GM10248 (cell line): ENCODE measurements at places on chromosomes 5 and 9.

DNA sequence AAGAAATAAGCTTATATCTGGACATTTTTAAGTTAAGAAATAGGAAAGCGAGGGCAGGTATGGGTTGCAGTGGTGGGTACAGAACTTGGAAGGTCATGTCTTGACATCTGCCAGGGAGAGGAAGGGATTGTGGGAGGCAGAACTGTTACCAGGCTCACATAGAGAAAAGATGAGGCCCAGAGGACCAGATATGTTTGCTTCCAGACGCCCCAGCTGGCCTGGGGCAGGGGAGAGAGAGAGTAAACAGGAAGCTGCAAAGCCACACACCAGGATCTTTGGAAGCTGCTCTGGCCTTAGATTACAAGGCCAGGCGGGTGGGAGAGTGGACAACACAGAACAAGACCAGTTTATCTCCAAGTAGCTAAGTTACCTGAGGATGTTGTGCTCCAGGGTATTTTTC, 71.2 kb downstream of the MARCHF11 start:
- no peak for DNase-seq

GRCh38 chr5:33224285-33224961, 216.3 kb upstream of the TARS1 start:
- no peak for DNase-seq

- peak; percentile 40 for DNase-seq
Measured at GRCh38 chr5:142881076-142881783, 111.1 kb downstream of the ARHGAP26 start.

- DNase-seq: no peak
Measured at GRCh38 chr5:58211441-58211840, 248.4 kb downstream of the PLK2 start.

DNA sequence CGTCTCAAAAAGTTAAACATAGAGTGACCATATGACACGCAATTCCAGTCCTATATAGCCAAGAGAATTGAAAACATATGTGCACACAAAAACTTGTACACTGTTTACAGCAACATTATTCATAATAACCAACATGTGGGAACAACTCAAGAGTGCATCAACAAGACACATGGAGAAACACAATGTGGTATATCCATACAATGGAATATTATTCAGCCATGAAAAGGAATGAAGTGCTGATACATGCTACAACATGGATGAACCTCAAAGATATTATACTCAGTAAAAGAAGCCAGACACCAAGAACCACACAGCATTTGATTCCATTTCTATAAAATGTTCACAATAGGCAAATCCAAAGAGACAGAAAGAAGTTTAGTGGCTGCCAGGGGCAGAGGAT, 317.0 kb downstream of the NSG2 start:
- no peak for DNase-seq

DNA sequence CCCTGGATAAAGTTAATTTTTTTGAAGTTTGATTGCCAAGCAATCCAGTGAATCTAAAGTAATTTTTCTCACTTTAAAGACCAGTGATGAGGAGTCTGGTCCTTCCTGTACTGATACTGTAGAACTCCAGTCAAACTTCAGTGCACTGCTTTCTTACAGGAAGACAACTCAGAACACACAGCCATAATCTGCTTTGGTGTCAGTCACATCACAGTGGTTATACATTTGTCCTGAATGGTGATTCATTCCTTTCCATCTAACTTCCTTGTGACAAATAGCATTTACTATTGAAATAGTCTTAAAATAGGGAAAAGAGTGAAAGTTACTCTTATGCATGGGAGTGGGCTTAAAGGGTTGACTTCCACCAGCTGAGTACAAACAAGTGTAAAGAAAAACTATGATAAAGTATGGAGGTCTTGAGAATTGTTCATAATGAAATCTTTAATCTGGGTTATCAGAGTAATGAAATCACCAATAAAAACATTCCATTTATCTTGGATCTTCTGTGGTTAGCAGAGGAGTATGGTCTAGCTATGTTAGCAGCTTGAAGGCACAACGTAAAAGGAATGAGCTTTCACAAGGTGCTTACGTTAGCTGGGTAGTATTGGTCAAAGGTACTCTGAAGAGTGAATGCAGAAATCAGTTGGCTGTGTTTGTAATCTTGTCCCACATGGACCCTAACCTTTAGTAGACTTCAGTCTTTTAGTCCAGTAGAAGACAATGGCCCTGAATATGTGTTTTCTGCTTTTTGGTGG, 41.5 kb downstream of the DCP2 start:
- no peak for DNase-seq

DNA sequence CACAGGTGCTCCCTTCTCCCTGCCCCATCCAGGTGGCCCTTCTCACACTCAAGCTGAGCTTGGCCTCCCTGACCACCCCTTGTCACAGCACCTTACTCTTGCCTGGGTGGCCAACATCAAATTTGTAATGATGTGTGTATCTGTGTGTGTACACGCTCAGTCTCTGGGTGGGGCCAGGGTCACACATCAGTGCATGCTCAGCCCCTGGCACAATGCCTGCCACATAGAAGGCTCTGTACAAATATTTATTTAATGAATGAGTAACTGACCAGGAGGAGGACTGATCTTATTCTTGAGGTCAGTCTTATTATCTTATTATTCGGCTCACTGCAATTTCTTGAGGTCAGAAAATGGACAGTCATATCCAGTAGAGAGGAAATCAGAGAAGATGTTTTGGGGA, 41.3 kb upstream of the HAND1 start:
- no peak for DNase-seq

DNA sequence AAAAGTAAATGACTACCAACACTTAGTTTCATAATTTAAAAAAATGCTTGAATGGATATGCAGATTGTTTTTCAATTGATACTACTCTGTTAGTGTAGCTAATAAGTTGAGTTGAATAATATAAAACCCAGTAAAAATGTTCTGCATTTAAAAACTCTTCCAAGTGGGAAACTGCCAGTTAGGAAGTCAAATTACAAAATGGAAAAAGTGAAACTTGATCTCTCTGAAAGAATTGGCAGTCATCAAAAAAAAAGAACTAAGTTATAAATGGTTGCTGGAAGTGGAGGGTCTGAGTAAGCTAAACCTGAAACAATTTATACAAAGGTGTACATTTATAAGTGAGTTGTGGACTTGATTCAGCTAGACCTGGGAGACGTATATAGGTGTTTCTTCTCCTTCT, 52.4 kb downstream of the VCAN start:
- DNase-seq: no peak
